ENCODE measurements at places on chromosomes 13 and 19.

DNA sequence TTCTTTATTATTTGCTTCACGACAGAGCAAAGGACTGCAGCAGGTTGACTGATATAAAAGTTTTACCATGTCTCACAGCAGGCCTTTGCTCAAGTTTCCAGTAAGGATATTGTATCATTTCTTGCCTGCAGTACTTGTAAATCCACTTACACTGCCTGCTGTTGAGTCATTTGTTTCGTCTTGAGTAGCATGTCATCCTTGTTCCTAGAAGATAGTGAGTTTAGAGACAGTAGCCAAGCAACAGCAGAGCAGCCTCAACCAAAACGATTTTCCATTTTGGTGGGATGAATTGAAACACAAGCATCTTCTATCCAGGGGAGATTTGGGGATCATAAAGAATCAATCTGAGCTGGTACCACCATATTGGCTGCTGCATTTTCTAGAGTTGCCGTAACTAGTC is 24.0 kb upstream of the ALOX5AP start:
- no peak for DNase-seq

- no peak for DNase-seq
Observed at GRCh38 chr13:47220453-47221140, 323.7 kb upstream of the HTR2A start.

GRCh38 chr19:49361438-49362047 is 673 bp downstream of the TEAD2 start:
- peak; percentile 91 for DNase-seq

DNA sequence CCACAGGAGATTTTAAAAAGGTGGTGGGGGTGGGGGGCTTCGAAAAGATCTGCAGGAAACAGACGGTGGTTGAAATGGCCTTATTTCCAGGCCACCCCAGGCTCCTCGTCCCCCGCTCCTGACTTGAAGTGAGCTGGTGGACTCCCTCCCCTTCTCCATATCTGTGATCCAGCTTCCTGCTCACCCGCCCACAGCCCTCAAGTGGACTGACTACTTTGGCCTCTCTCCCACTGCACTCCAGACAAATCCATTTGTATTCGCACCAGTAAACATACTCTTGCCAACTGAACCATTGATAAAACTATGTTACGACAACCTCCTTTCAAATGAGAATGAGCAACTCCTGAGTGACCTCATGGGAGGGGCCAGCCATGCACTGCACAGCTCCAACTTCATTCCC is 259.5 kb downstream of the COL4A1 start:
- DNase-seq: peak; percentile 55

DNA sequence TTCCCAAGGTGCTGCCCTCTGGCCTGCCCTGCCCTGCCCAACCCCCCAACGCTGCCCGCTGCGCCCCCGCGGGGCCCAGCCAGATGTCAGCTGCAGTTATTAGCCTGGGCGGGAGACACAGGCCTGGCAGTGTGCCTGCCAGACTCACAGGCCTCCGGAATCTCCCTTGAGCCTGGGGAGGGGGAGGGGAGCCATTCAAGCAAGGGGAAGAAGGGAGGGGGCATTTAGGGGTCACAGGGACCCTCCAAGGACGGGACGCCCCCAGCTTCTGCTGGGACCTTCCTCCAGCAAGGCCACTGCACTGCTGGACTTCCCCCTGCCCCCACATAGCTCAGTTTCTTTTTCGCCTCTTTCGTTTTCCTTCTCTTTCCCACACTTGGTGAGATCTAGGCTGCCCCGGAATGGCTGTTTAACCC is 2.6 kb upstream of the JUNB start:
- peak; percentile 79 for DNase-seq

GRCh38 chr19:18194554-18195238 is 1.7 kb downstream of the MPV17L2 start:
- DNase-seq: peak; percentile 64
